ENCODE measurements at places on chromosomes 5 and 9.

- no peak for DNase-seq
Measured at GRCh38 chr9:71764463-71764862, 3.9 kb downstream of the CEMIP2 start.

DNA sequence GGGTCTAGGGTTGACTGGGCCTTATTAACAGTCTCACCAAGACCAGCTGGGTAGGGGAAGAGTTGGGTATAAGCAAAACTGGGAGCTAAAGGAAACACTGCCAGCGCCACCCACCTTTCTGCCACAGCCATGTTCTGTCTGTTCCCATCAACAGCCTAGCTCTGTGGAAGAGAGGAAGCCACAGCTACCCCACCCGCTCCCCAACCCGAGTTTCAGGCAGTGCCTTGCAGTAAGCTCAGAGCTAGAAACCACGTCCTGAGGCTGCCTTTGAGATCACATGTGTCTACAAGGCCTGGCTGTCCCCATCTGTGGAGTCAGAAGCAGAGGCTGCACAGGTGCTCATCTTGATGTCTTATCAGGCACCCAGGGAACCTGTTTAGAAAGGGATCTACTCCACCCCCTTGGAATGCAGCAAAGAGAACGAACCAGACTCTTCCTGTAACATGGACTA, 15.3 kb downstream of the HNRNPH1 start:
- DNase-seq = no peak

GRCh38 chr9:124501771-124502320, 5.4 kb downstream of the NR5A1 start:
- no peak for DNase-seq

DNA sequence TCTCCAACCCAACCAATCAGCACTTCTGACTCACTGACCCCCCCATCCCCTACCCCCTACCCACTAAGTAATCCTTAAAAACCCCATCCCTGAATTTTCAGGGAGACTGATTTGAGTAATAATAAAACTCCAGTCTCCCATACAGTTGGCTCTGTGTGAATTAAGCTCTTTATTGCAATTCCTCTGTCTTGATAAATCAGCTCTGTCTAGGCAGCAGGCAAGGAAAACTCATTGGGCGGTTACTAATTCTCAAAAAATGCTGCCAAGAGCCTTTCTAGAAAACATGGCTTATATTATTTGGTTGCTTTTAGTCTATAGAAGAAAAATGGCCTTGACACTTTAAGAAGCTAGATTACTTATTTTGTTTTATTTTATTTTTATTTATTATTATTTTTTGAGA, 131.7 kb downstream of the SUSD1 start:
- DNase-seq = no peak

- no peak for DNase-seq
Measured at GRCh38 chr9:16828340-16829281, 41.9 kb downstream of the BNC2 start.

DNA sequence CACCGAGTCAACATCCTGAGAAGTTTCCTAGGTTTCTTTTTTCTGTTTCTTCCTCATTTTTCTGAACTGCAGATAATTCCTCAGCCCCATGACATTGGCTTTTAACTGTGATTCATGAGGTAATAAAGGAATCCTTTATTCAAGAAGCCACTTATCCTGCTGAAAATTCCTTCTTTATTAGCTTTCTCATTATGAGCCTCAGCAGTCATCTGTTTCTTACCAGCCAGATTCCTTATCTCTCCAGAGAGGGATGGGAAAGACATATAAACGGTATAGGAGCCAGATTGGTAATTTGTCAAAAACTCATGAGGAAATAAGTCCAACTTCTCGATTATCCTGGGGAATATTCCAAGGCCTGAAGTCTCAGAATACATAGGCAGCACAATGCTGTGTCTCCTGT, 465.4 kb downstream of the ICE1 start:
- DNase-seq = no peak

GRCh38 chr9:25350011-25350410, 328.2 kb downstream of the TUSC1 start:
- no peak for DNase-seq

DNA sequence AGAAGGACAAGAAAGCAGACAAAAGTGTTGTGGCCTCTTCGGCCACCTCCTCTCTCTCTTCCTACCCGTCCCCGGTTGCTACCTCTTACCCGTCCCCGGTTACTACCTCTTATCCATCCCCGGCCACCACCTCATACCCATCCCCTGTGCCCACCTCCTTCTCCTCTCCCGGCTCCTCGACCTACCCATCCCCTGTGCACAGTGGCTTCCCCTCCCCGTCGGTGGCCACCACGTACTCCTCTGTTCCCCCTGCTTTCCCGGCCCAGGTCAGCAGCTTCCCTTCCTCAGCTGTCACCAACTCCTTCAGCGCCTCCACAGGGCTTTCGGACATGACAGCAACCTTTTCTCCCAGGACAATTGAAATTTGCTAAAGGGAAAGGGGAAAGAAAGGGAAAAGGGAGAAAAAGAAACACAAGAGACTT, 2.4 kb downstream of the EGR1 start:
- DNase-seq = no peak

DNA sequence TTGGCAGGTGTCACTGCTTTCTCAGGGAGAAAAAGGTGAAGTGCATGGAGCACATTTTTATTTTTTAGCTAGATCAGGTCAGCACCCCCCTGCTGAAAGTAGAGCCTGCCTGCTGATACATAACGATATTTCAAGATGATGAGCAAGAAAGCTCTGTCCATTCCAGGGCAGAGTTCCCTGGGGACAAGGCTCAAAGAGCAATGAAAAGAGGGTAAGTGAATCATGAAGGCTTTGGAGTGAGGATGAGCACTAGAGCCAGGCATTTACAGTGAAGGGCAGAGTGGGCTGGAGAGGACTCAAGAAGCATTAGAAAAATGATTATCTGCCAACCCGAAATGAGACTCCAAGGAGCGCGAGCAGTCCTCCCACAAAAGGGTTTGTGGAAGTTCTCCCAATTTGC, 345.7 kb downstream of the TLE4 start:
- DNase-seq = no peak

DNA sequence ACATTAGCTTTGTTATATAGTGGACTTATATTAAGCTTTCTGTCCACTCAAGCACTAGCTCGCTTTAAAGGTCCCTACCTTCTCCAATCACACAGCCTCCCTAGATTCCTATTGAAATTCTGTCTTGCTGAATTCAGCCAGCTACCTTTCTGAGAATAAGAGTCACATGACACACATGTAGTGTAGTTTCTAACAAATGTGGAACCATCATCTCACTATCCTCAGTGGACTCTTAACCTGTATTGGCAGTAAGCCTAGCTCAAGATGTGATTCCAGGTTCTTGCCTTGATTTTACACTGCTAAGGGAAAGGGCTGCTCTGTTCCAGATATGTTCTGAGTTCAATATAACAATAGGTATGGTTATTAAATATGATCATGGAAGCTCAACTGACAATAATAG, 11.4 kb downstream of the FAM219A start:
- DNase-seq = no peak

GRCh38 chr5:32581010-32581785, 4.2 kb upstream of the SUB1 start:
- DNase-seq = no peak

GRCh38 chr9:38652044-38652443, 31.6 kb upstream of the ANKRD18A start:
- no peak for DNase-seq

GRCh38 chr9:97412626-97413385, 910 bp downstream of the TDRD7 start:
- DNase-seq = no peak

DNA sequence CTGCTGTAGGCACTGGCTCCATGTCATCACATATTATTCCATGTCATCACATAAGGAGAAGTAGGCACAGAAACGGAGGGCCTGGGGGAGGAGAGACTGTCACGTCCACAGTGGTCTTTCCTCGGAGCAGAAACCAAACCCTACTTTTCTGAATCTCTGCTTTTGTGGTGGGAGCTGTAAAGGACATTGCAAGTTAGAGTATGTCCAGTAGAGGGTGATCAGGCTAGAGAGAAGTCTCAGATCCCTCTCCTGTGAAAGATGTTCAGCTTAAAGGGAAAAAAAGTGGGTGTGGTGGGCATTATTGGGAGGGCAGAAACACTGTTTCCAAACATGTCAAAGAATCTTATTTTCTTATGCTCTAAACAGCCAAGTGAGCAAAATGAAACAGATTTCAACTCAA, 19.4 kb upstream of the FBP2 start:
- DNase-seq = no peak

- no peak for DNase-seq
Measured at GRCh38 chr5:178624631-178625546, 2.0 kb downstream of the CLK4 start.

- DNase-seq = no peak
Measured at GRCh38 chr9:19173598-19174125, 46.4 kb upstream of the PLIN2 start.

DNA sequence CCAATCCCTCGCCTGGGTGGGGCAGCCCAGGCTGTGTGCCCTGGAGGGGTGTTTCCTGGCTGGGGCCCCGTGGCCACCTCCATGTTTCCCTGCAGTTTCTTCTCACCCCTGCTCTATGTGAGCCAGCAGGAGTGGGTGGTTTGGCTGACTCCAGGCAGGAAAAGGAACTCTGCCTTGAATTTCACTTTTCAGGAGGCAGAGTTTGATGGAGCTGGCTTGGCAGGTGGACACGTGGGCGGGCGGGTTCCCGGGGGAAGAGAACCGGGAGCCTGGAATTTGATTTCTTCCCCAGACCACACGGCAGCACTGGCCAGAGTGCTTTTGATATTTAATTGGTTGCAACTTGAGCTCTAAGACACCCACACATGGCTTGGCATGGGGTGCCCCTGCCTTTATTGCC, 119.8 kb upstream of the PANK3 start:
- no peak for DNase-seq

DNA sequence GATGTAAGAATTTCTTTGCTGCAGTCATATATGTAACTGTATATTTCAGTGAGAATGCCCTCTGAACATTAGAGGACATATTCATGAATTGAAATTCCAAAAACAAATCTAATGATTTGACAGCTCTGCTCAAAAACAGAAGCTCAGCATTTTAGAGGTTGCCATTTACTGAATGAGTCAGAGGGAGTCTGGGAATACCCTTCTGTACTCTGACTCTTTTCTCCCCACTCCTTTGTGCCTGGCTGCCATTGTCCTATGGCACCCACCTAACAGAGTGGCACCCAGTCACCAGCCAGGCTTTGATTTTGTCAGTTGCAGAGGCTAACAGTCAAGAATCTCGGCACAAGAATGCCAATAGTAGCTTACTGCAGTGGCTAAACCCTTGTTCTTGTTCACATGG, 133.6 kb downstream of the ATG10 start:
- no peak for DNase-seq

DNA sequence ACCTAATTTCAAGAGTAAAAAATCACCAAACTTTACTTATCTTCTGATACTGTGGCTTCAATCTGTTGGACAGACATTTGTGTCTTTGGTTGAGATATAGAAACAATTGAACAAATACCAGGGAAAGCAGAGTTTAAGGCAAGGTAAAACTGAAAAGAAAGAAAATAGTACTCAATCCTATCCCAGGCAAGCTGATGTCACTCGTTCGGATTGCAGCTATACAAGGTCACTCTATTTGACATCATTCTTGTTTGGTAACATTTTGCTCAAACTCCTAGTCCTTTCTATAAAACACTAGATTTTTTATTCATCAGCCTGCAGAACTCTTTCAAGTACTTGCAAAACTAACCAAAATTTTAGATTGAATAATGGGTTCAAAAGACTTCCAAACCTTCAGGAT, 91.9 kb upstream of the ANKRD55 start:
- DNase-seq = no peak

- no peak for DNase-seq
Measured at GRCh38 chr5:3680821-3681220, 85.2 kb downstream of the IRX1 start.

Measured in hypothalamus (tissue), 51 donors.